ENCODE measurements at places on chromosomes 4 and X.

GRCh38 chr4:56876264-56876663 is 31.4 kb upstream of the REST start:
- no peak for DNase-seq

DNA sequence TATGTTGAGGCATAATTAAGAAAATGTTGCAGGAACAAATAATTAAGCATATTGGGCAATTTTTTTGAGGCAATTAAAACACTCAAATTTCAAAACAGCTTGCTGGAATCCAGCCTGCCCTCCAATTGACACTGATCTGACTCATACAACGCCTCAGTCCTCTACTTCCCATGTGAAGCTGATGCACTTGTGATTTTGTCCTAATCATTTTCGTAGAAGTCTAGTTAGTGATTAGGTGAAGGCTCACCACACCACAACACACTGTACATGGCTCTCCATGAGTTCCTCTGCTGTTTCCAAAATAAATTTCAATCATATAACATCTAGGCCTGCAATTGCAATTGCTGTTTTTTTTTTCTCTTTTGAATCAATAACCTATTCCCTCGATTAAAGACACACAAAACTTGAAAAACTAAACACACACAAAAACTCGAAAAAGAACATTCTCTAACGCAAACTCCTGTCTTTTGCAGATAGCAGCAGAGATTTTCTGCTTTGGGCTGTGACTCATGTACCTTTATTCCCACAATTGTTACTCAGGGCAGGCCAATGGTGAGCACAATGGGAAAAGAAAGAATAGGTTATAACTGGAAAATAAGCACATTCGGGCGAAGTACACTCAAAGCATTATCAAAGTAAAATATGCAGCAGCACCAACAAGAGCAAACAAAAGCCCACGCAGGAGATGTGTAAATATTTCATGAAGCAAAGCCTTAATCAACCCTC is 1.7 kb downstream of the GPRIN3 start:
- DNase-seq, result peak; percentile 72

DNA sequence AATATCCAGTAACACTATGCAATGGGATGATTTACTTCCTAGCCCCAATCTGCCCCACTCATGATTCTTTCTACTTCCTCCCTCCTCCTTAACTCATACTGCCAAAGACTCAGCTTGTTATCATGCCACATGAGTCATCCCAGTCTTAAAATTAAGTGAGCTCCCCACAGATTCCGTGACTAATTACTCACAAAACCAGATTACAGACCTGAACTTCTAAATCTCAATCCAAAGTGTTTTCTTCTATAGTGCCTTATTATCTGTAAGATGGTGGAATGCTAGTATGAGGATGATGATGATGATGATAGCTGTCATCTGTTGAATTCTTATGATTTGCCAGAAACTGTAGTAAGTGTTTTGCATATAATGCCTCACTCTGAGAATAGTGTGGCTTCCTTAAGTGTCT is 27.7 kb upstream of the GPC3 start:
- no peak for DNase-seq

GRCh38 chrX:23052324-23052723 is 52.6 kb downstream of the DDX53 start:
- no peak for DNase-seq

DNA sequence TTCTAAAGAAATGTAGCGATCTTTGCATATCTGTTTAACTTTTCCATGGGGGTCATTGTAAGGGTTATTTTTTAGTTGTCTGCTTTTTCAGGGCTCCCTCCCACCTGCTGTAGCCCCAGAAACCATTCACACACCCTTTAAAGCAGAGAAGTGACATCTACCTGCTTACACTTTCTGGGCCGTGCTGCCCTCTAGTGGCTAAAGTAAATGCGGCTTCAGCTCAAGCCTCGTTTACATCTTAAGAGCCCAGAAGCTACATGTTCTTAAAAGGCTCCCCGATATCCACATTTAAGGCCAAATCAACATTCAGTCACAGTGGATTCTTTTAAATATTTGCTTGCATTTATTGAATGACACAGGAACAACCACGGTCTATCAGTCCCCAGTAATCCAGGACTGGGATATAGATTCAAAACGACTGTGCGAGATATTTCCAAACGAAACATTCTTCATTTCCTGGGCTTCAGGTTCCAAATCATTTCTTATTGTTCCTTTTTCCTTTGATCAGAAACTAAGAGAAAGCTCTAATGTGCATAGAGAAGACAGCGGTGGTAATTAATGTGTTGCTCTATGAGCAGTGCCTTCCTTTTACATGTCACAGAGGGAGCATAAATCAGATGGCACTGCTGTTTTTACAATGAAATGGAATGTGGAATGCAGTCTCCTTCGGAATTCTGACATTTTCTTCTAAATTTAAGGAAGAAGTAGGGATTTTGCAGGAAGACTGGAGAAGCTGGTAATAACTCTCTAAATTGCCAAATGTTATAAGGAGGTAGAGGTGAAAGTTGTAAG is 119.9 kb downstream of the RASGEF1B start:
- DNase-seq, result peak; percentile 32

GRCh38 chr4:41307638-41308037 is 50.9 kb downstream of the UCHL1 start:
- DNase-seq, result no peak

GRCh38 chr4:73620115-73620792 is at the start of gene RASSF6:
RASSF6 (minus strand) TSS chr4:73620436; CDS start chr4:73611795, 8,641 bp downstream.
- no peak for DNase-seq

DNA sequence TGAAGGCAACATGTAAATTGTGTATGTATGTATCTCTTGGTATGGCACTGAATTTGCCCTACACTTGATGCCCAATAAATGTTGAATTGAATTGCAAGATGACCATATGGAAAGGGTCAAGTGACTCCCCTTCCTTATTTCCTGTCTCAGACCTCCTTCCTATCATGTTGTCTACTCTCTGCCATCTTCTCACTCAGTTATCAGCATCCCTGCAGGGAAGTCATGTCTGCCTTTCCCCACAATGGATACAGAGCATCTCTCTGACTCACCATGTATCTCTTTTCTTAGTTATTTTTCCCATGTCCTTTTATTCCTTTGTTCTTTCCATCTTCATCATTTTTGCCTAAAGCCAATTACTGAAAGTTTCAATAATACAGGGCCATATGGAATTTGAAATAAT is 22.5 kb downstream of the BMX start:
- DNase-seq, result no peak

DNA sequence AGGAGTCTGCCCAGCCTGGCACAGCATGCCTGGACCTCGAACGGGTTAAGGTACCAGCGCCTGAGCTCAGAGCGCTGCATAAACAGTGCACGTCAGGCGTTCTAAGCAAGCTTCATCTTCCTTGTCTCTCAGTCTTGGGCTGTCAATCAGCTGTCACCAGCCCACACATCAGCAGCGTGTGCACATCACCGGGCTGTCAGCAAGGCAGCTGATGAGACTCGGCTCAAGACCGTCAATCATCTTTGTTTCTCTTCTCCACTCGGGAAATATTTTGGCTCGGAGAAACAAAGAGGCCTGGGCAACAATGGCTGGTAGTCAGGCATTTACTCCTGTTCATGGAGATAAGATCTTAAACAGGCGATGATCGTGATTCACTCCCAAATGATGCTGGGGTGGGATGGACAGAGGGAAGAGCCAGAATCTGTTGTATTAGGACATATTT is 141.3 kb downstream of the LDB2 start:
- DNase-seq, result no peak

DNA sequence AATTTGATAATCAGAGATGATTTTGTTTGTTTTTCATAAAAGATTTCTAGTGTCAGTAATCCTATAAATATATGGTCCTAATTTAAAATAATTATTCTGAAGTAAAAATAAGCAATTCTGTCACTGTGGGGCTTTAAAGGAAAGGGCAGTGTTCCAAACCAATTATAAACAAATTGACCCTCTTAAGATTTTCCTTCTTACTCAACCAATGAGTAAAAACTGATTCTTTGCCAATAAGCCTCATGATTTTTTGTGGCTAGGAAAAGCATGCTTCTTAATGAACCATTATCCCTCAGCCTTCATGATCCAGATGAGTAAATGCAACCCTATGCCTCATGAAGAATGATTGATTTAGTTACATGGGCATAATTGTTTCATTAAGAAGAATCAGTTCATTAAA is 1010.4 kb downstream of the ADGRL3 start:
- DNase-seq, result peak; percentile 91

DNA sequence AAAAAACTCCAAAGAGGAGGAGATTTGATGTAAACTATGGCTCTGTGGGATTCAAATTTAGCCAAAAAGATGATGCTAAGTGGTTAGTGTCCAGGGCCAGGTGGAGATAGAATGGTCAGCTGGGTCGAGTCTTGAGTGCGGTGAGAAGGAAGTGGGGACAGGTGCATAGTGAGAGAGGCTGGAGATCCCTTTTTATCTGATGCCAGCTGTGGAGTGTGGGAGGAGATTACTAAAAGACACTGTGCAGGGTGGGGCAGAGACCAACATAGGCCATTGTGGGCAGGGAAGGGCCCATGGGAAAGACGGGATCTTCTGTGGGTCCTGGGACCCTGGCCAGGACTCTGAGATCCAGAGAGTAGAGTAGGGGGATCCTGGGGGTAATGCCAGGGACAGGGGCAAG is 34.6 kb upstream of the LEF1 start:
- no peak for DNase-seq

DNA sequence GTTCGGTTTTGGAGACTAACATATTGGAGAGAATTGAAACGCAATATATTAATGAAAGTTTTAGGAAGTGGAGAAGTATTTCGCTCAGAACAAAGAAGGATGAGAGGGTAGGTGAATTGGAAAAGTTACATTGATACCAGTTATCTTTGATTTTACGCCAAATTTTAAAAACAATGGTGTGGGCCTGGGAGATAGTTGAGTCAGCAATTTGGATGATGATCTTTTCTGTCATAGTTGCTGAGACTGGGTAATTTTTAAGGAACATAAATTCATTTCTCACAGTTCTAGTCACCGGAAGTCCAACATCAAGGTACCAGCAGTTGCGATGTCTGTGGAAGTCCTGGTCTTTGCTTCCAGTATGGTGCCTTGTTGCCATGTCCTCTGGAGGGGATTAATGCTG is 644.8 kb upstream of the LCORL start:
- no peak for DNase-seq

GRCh38 chr4:5843573-5844530 is 49.0 kb downstream of the CRMP1 start:
- no peak for DNase-seq

DNA sequence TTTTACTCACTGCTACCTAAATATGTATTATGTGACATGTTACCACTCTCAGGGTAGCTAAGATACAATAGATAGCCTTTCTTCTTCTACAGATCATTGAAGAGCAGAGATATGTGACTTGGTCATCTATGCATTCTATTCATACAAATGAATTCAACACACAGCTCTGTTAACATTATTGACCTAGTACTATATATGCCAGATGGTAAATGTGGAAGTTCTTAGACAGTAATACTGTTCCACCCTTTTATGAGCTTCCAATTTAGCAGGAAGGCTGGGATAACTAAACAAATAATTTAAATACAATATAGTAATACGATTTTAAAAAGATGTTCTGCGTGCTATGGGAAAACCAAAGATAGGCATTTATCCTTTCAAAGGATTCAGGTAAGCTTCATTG is 76.0 kb downstream of the SYTL5 start:
- DNase-seq, result no peak

DNA sequence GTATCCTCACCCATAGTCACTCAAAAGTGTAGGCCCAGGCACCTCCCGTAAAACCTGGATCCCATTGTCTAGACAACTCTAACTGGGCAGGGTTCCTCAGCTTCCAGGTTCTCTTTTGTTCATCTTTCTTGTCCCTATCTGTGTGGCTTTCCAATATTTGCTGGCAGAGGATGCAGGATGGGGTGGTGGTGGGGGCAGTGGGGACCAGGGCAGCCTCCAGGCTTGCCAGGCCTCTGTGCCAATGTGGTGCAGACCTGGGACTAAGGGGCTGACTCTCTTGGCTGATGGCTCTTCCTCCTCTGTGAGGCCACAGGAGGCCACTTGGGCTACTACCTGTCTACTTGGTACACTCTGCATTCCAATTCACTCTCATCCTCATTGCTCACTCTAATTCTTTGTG is 76.4 kb downstream of the NBDY start:
- no peak for DNase-seq

DNA sequence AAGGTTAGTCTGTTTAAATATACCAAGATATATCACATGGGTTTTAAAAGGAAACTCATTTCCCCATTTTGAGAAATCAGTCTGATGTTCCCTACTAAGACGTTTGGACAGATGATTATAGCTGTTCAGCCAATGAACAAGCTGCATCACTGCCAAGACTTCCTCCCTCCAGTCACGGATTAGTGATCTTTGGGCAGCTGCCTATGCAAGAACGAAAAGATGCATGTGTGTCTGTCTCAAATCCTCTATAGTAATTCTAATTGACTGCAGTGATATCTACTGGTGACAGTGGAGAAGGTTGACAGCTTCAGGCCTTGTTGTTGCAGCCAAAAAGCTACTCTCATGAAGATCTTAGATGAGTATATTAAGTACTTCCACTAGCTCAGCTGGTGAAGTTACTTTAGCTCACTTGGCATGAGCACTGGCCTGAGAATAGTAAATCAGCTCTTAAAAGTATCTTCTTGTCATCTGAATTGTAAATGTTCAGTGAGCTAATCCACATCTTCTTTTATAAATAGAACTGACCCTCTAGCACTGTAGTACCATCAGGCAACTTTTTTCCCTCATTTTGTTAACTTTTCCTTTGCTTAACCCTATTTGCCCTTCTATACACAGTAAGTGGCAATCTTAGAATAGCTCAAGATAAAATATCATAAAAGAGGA is 134.5 kb upstream of the PCDH10 start:
- no peak for DNase-seq

DNA sequence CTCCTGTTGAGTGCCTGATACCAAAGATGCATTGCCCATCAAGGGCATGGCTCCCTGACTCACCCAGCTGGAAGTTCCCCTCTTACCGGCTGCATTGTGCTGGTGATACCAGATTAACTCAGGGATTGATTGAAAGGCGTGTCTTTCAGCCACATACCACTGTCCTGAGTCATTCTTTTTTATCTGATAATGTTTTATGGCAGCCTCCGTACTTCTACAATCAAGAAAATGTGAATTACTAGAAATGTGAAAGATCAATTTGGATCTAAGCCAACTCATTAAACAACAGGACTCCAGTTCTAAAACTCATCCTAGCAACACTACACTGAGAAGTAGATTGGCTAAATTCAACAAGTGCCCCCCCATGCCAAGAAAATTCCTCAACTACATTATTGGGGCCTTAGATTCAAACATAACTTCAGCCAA is 40.0 kb downstream of the TXK start:
- peak; percentile 80 for DNase-seq

- no peak for DNase-seq
These were observed 1601.5 kb upstream of the PCDH10 start for GRCh38 chr4:131547506-131547981.

GRCh38 chrX:49000636-49001035 is 1.4 kb downstream of the GRIPAP1 start:
- no peak for DNase-seq

GRCh38 chr4:77120886-77121508 is 36.0 kb upstream of the CCNG2 start:
- no peak for DNase-seq

DNA sequence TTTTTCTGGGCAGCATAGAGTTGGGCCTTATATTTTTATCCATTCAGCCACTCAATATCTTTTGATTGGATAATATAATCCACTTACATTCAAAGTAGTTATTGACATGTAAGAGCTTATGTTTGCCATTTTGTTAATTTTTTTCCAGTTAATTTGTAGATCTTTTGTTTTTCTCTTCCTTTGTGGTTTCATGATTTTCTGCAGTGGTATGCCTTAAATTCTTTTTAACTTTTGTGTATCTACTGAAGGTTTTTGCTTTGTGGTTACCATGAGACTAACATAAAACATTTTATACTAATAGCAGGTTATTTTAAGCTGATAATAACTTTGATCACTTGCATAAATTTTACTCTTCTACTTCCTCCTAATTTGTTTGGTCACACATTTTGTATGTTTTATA is 140.8 kb upstream of the GATB start:
- DNase-seq, result no peak

All from retinal pigment epithelial cell (primary cell).